Osteocyte (in vitro differentiated cells): ENCODE measurements at places on chromosomes 7 and 10. TPM values are rescaled to one million over a fixed set of nuclear protein-coding genes. Genes with fewer than 3 reads are reported as not detected.

Gene UMAD1
- total RNA-seq = 9.8 and 10.9 TPM in 2 replicates

Gene AZGP1
- total RNA-seq = not detected in 2 replicates

Gene SORBS1
- total RNA-seq = 1.7 TPM in 2 replicates

Gene RELN
- total RNA-seq = 0.19 and 0.52 TPM in 2 replicates

Gene STK31
- total RNA-seq = 0.35 TPM in 1 of 2 replicates, not detected in the other

Gene SLC39A12
- total RNA-seq = not detected in 2 replicates

Gene CDNF
- total RNA-seq = 1.0 and 2.9 TPM in 2 replicates

Gene GPER1
- total RNA-seq = 2.5 and 3.0 TPM in 2 replicates

Gene MARVELD1
- total RNA-seq = 107 and 111 TPM in 2 replicates

Gene HOXA5
- total RNA-seq = not detected in 2 replicates

Gene PIP
- not detected in 2 replicates for total RNA-seq

Gene VWDE
- total RNA-seq = not detected in 2 replicates

Gene PSTK
- total RNA-seq = 5.9 and 6.1 TPM in 2 replicates

Gene VIPR2
- 0.19 and 0.39 TPM in 2 replicates for total RNA-seq

Gene MYOZ1
- total RNA-seq = 0.59 and 0.78 TPM in 2 replicates

Gene SPACDR
- total RNA-seq = 0.46 TPM in 1 of 2 replicates, not detected in the other

Gene AQP1
- 6.0 and 6.7 TPM in 2 replicates for total RNA-seq

Gene GLI3
- 57.0 and 57.9 TPM in 2 replicates for total RNA-seq

Gene GIMAP7
- total RNA-seq = not detected in 2 replicates

Gene SCD
- total RNA-seq = 77.9 and 81.4 TPM in 2 replicates
